Activated B cell treated with CpG ODN at 0.5 μM for 24 hours (primary cell): ENCODE measurements at places on chromosomes 1 and 21. TPM values are rescaled to one million over a fixed set of nuclear protein-coding genes. Genes with fewer than 3 reads are reported as not detected.

C1orf87 gene
- total RNA-seq: not detected in 2 replicates

TDRD5 gene
- total RNA-seq: not detected in 2 replicates

UBXN10 gene
- 0.04 and 0.05 TPM in 2 replicates for total RNA-seq

SPRR4 gene
- total RNA-seq: not detected in 2 replicates

MAP3K6 gene
- total RNA-seq: 4.6 and 7.4 TPM in 2 replicates

NGF gene
- not detected in 2 replicates for total RNA-seq

MOV10 gene
- total RNA-seq: 33.3 and 36.4 TPM in 2 replicates

PTPRC gene
- total RNA-seq: 426 and 506 TPM in 2 replicates

VSIG8 gene
- not detected in 2 replicates for total RNA-seq

POU3F1 gene
- total RNA-seq: 6.1 and 6.2 TPM in 2 replicates

RAB7B gene
- total RNA-seq: not detected in 2 replicates

CACNA1E gene
- total RNA-seq: 0.37 and 0.91 TPM in 2 replicates

HNRNPCL1 gene
- total RNA-seq: not detected in 2 replicates
